ENCODE measurements at places on chromosomes 12 and 14.

GRCh38 chr14:36020120-36021029, 156.1 kb downstream of the PTCSC3 start:
- no peak for DNase-seq

DNA sequence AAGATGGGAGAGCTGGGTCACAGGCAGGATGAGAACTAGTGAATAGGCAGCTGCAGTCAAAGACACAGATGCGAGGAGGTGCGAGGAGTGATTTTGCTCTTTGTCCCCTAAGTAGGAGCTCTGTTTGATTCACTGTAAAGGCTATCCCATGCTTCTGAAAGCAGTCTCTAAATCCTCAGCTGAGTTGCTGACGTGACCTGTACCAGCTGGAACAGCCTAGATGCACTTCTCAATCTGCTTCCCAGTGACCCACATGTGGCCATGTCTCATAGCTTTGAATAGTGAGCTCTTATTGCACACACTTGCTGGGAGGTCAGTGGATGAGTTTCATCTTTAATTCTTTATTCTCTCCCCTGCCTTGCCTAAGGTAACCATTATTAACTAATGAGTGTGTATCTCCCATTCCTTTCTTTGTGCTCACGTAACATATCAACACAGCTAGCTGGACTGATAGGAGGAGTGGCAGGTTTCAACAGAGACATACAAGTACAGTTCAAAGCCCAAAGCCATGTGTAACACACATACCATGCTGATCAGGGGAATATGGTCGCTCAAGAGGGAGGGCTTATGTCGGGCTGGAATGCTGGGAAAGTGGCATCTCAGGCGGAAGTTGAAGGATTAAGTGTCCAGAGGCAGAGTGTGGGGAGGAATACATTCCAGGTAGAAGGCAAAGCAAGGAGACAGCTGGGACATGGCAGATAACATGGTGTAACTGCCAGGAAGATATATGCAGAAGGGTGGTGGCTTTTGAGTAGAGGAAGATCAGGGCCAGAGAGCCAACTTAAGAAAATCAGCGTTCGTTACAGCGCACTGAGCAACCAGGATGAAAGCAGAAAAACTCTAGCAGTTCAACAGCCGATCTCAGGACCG, 15.4 kb upstream of the YY1 start:
- DNase-seq, result no peak

DNA sequence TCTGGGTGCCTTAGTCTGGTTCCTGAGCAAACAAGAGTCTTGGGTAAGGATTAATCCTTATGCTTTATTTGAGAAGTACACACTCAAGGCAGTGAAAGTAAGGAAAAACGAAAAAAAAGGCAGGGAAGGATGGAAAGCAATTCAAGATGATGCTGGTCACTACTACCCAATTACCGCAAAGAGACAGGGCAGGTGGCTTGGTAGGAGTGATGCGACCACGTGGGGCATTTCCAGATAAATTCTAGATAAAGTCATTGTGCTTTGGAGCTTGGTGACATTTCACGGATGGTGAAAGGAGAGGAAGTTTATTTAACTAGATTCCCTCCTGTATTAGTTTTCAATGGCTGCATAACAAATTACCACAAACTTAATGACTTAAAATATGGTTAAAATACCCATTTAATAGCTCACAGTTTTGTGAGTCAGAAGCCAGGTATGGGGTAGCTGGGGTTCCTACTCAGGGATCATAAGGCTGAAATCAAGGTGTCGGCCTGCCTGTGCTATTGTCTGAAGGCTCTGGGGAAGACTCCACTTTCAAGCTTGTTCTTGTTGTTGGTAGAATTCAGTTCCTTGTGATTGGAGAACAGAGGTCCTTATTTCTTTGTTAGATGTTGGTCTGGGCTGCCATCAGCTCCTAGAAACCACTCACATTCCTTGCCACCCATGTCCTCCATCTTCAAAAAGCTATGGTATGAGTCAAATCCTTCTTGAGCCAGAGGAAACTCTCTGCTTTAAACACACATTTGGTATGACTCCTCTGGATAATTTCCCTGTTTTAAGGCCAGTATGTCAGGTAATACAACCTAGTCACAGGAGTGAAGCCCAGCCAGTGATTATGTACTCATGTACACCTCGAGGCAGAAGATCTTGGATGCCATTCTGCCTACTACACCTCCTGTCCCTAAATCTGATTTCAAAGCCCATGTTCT, 5.6 kb upstream of the HMGA2 start:
- peak; percentile 45 for DNase-seq

GRCh38 chr12:57755194-57755453, 221 bp downstream of the MARCHF9 start:
- peak; percentile 0 for DNase-seq

- DNase-seq, result peak; percentile 72
Measured at GRCh38 chr12:29921307-29921706, 137.6 kb upstream of the TMTC1 start.

DNA sequence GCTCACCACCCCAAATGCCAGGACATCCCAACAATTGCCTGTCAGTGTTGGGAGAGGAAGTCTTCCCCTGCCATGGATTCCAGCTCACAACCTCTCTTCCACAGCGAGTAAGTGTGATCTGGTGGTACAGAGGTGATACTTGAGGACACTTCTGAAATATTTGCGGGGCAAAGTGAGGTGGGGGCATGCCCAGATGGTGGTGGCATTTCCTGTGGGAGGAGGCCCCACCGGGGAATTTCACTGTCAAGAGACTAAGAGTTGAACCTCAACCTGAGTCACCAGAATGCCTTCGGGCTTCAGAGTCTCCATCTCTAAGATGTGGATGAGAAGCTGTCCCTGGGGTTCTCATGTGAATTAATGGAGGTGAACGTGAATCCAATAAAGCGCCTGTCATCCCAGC, 122.3 kb upstream of the RFLNA start:
- DNase-seq, result no peak

GRCh38 chr12:77590306-77590705, 240.4 kb upstream of the NAV3 start:
- DNase-seq, result no peak

DNA sequence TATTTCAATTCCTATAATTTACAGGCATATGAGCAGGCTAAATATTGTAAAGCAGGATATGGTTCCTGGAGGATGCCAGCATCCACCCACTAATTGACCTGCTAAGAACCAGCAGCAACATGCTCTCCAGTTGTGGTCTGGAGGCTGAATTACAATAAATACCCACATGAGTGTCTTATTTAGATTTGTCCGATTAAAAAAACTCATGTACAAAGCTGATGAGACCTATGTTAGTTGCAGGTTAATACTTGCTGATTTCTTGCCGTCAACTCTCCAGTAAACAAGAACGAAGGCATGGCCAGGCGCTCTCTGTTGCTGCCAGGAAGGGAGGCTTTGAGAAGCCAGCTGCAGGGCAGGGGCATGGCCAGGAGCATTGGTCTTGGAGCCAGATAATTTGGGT, 169.3 kb upstream of the PRICKLE1 start:
- DNase-seq, result no peak

DNA sequence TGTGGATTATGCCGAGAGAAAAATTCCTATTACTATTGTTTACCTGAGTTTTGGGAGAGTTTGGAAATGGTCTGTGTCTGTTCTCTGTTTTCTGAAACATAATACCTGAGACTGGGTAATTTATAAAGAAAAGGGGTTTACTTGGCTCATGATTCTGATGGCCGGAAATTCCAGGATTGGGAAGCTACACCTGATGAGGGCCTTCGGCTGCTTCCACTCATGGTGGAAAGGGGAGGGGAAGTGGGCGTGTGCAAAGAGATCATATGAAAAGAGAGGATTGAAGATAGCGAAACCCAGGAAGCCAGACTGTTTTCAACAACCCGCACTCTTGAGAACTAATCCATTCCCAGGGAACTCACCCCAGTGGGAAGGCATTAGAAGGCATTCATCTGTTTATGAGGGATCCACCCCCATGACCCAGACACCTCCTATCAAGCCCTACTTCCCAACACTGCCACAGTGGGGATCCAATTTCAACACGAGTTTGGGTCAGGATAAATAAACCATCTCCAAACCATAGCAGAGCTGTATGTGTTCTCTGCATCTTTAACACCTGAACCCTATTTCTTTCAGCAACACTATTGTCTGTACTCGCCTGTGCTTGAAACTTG, 51.1 kb downstream of the APAF1 start:
- DNase-seq, result no peak

- no peak for DNase-seq
Measured at GRCh38 chr12:62910549-62911169, 24.3 kb downstream of the PPM1H start.

- DNase-seq, result no peak
Measured at GRCh38 chr12:62627181-62627580, 160.6 kb downstream of the MON2 start.

GRCh38 chr12:104147346-104147745, 9.3 kb upstream of the NFYB start:
- no peak for DNase-seq

DNA sequence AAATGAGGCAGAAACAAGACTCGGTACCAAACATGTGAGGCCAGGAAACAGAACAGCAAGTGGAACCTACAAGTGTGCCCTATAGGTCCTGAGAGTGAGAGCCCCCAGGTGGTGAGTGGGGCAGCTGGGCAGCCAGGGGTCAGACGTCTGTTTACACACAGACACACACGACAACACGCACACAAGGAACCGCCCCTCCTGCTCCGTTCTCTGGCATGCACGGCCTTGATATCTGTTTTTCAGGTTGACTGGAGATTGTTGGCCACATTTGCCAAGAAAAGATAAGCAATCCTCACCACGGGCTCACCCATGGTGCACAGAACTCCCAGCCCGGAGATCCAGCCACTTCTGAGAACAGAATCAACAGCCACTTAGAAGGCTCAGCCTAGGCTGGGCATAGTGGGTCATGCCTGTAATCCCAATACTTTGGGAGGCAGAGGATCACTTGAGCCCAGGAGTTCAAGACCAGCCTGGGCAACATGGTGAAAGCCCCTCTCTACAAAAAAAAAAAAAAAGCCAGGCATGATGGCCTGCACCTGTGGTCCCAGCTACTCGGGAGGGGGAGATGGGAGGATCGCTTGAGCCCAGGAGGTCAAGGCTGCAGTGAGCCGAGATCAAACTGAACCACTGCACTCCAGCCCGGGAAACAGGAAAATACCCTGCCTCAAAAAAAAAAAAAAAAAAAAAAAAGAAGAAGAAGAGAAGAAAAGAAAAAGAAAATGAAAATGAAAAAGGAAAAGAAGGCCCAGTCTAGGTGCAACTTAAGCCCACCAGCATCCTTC, 19.4 kb upstream of the EIF5 start:
- DNase-seq, result no peak

- DNase-seq, result no peak
Measured at GRCh38 chr12:50750366-50750765, 13.5 kb upstream of the ATF1 start.

Measured in HCEC 1CT (cell line).